A172 (cell line): ENCODE measurements at places on chromosomes 12 and 14.

DNA sequence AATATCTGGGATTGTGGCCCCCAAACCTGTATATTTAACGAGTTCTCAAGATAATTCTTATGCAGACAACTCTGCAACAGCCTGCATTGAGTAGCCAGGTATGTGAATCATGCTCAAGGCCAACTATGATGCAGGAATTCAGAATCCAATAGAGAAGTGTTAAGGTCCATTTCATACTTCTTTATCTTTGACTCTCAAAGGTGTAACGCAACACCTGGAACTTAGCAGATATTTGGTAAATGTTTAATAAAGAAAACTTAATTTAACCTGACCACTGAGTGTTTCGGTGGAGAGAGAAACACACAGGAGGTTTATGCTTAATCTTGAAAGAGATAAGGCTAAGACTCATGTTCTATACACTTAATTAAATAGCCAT lies 156.5 kb upstream of the PLEKHG7 start:
- DNase-seq, result no peak

- no peak for DNase-seq
Measured at GRCh38 chr12:91103624-91104023, 7.7 kb downstream of the LUM start.

- no peak for DNase-seq
Measured at GRCh38 chr12:53353257-53353655, 17.1 kb upstream of the SP7 start.

GRCh38 chr12:130132831-130133511 lies 29.3 kb upstream of the FZD10 start:
- DNase-seq, result no peak

DNA sequence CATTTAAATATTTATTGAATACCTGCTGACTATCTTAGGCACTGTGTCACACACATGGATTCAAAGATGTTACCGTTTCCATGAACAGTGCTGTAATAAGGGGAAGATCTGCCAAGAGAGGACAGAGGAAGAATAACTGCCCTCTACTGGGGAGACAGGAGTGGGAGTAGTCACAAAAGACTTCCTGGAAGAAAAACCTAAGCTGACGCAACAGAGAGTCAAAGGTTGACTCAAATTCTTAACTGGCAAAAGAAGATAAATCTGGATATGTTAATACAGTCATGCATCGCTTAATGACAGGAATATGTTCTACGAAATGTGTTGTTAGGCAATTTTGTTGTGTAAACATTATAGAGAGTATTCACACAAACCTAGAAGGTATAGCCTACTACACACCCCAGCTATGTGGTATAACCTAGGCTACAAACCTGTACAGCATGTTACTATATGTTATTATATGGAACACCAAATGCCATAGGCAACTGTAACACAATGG lies 51.5 kb downstream of the DCAF5 start:
- peak; percentile 60 for DNase-seq

GRCh38 chr12:14454098-14454907 lies 88.8 kb downstream of the ATF7IP start:
- DNase-seq, result peak; percentile 32

DNA sequence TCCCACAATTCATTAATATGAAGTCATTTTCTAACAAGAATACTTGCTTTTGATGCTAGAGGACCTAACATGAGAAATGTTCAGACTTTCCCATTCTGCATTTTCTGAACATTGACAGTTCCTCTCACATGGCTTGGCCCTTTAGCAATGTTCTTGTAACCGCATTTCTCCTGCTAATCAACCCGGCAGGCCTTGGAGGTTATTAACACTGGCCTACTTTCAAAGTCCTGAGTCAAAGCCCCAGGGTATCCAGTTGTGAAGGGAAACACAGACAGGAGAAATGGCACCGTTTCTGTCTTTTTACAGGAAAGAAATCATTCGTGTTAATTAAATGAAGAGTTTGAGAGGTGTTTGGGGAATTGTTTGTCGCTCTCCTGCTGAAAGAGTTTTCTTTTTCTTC lies 446.5 kb upstream of the MIS18BP1 start:
- no peak for DNase-seq

- DNase-seq, result no peak
Measured at GRCh38 chr14:94752591-94753436, 17.1 kb downstream of the GSC start.

GRCh38 chr12:62846491-62846890 lies 88.5 kb downstream of the PPM1H start:
- DNase-seq, result peak; percentile 41

DNA sequence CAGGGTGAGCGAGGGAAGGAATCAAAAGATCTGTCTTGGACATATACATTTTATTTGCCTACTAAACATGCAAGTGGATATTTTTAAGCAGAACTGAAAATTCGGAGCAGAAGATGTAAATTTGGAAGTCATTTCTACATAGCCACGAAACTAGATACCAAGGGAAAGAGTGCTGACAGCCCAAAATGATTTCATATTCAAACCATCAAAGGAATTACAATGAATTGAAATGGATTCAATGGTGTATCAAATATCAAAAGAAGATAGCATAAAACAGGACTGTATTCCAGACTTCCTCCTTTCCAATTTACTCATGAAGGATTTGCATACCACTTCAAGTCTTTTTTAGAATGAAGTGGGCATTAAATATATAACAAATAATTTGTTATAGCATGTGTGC lies 313.5 kb upstream of the KITLG start:
- no peak for DNase-seq

DNA sequence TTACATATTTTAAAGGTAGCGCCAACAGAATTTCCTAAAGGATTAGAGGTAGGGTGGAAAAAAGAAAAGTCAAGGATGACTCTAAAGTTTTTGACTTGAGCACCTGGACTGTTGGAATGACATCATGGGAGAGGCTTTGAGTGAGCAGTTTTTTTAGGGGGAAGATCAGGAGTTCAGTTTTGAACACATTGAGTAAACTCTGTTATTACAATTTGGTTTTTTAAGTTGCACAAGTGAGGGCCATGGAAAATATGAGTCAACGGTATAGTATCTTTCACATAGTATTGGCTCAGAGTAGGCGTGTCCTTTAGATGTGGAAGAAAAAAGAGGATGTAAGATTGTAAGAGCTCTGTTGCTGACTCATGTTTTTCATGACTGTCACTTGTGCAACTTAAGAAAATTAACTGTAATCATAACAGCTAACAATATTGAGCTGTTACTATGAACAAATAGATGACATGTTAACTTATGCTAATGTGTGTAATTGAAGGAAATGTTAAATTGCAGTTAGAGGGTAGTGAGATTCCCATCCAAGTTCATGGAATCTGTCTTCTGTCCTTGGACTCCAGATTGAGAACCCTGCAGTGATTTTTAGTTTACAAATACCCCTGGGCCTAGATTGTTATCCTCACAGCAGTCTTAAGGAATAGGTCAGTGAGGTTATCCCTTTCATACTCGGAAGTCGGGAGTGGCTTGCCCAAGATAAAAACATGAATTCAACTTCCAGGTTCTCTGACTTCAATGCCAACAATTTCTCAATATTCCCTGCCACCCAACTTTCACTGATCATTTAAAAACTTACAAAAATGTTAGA lies 48.2 kb upstream of the ATP2B1 start:
- peak; percentile 94 for DNase-seq

DNA sequence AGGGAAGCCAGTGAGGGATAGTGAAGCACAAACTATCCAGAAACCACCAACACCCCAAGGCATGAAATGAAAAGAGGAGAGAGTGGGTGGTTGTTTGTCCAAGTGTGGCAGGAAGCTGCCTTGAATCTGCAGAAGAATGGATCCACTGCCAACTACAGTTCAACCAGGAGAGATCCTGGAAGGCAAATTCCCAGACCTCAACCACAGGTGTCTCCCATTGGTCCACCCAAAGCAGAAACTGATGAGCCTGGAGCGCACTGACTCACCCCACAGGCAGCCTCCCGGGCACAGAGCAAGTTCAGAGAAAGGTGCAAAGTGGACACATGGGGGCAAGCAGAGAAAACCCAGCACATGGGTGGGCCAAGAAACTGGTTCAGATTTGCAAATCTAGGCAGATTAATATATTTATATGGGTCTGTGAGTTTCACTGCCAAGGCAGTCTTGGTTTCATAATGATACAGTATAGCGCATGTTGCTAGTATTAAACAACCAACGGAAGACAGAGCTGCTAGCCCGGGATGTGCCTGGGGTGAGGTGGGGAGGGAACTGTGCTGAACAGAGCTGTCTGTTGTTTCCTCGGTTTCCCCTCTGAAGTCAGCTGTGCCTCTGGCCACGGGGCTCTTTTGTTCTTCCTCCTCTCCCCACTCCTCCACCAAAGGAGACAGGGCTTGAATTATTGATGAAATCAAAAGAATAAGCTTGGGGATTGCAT lies 416.2 kb upstream of the CCDC196 start:
- peak; percentile 3 for DNase-seq

- no peak for DNase-seq
Measured at GRCh38 chr14:35940291-35940690, 114.2 kb downstream of the BRMS1L start.

GRCh38 chr12:57631566-57632072 lies 1.4 kb downstream of the B4GALNT1 start:
- no peak for DNase-seq

DNA sequence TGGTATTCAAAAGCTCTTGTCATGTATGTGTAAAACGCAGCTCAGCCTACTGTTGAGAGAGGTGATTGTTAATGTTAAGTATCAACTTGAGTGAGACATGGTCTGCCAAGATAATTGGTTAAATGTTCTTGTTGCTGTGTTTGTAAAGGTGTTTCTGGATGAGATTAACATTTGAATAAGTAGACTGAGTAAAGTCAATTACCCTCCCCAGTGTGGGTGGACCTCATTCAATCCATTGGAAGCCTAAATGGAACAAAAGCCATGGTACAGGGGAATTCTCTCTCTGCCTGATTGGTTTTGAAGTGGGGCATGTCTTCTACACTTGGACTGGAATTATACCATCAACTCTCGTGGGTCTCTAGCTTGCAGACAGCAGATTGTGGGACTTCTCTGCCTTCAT lies 63.8 kb upstream of the RERGL start:
- no peak for DNase-seq

GRCh38 chr12:120010661-120011230 lies 21.7 kb downstream of the BICDL1 start:
- no peak for DNase-seq

DNA sequence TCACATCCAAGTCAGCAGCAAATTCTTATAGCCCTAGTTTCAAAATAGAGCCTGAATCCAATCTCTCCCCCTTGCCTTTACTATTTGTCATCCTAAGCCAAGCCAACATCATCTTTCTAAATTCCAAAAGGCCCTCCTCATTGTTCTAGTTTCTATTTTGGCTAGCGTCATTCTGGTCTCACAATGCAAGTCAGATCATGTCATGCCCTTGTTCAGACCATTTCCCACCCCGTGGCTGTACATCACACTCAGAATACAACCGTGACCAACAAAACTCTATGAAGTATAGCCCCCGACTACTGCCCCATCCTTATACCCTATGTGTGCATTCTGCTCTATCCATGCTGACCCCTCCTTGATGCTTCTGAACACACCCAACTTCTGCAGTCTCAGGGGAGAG lies 12.3 kb upstream of the GNG2 start:
- DNase-seq, result no peak

DNA sequence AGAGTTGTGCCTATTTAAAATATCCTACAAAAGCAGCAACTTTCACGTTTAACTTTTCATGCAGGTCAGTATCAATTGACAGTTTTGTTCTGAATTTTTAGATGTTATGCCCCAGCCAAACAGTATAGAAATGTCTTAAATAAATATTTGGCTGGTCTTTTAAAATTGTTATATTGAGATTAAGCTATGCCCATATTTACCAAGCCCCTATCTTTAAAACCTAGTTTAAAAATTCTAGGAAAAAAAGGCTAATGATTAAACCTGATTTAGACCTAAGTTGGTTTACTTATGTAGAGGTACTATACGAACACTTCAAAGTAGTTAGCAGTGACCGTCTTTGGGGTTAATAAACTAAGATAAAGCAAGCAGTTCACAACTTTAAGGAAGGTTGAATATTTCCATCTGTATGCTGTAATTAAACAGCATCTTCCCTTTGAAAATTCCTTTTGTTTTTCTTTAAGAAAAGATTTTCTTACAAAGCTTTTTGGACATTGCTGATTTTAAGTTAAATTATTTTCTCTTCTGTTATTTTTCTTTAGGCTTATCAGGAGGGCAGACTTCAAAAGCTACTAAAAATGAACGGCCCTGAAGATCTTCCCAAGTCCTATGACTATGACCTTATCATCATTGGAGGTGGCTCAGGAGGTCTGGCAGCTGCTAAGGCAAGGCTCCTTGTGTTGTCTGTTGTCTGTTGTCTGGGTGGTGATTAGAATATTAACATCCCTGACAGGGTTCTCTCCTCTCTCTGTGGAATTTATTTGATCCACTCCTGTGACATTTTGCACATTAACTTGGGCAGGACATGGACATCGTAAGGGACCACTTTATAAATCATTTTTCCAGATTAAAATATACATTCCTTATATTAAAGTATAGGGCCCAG lies 7.5 kb downstream of the EID3 start:
- no peak for DNase-seq

DNA sequence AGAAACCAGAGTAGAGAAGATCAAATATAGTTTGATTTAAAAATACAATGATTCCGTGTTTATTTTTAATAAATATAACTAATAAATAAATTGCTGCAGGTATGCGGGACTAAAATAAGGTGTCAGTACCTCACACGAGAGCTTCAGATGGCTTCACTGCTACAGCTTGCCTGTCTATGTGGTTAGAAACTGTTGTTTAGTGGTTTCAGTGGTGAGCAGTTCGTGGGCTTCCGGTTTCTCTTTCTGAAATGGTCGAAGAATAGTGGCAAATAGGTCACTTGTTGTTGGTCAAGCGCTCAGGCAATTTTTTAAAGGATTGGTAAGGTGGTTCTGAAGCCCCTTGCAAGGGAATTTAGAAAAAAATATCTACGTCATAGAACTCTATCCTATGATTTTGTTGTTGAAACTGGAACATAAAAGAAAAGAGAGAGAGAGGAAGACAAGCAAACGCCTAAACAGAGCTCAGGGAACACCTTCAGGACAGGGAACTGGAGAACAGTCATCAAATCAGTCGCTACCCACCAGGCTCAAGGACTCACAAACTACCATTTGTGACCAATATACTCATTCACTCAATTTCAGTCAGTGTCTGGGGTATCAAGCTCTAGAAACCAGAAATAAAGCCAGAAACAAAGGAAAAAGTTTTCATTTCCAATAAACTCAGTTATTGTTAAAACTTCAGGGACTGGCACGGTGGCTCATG lies 31.3 kb downstream of the GABARAPL1 start:
- no peak for DNase-seq

DNA sequence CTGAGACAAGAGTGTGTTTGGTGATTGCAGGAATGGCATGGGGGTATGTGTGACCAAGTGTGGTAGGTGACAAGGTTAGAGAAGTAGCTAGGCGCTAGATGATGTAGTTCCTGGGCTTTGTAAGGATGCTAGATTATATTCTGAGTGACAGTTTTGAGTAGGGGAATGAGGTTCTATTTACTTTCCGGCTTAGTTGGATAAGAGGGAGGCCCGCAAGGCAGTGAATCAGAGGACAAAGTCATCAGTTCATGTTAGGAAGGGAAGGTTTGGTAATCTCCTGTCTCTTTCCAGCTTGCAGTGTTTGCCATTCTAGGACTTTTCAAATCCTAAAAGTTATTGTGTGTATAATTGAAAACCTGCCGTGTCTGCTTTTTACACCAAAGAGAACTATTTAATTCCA lies 45.0 kb downstream of the CFAP54 start:
- no peak for DNase-seq
